Chondrocyte (in vitro differentiated cells): ENCODE measurements at places on chromosomes 5 and 9.

GRCh38 chr5:52798938-52799337, 11.2 kb downstream of the ITGA1 start:
- no peak for DNase-seq

- DNase-seq, result no peak
These were observed 44.3 kb downstream of the SMARCA2 start for GRCh38 chr9:2059274-2059929.

DNA sequence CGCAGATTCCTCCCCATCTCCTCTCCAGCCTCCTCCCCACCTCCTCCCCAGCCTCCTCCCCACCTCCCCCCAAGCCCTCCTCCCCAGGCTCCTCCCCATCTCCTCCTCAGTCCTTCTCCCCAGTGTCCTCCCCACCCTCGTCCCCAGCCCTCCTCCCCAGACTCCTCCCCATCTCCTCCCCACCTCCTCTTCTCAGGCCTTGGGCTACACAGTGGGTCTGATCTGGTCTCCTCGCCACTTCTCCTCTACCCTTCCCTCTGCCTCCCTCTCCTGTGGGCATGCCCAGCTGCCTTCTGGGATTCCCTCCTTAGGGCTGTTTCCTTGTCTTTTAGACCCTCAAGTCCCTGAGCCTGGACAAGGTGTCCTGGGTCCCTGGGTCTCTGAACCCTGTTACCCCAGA, 28.3 kb downstream of the CXXC5 start:
- DNase-seq, result no peak

DNA sequence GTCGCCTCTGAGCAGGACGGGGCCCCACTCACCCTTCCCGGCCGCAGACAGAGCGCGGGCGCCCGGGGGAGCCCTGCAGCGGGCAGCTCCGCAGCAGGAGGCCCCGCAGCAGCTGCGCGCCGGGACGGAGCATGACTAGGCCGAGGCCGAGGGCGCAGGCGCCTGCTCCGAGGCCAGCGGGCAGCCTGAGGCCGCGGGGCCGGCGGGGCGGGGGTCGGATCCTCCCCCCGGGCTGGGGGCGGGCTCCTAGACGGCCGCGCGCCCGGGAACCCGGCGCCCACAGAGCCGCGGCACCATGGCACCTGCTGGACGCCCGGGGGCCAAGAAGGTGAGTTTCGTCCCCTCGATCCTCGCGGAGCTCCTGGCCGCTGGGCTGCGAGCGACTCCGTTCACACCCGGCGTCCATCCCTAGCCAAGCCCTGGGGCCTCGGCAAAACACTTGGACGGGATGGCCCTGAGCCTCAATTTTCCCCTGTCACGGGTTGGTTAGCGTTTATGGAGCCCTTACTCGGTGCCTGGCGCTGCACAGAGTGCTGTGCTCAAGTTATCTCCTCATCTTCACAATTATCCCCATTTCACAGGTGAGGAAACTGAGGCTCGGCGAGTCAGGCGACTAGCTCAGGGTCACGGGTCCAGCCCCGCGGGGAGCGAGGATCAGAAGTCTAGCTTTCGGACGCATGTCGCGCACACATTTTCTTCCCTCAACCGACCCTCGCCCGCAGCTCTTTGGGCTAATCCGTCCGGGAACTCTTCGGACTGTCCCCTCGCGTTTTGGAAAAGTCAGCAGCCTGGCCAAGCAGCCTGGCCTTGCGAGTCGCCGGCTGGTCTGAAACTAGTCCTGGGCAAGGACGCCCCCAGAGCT, at the start of the genes BHMT2 and DMGDH:
Gene BHMT2 (plus strand): TSS at position 280 of the 862 bp plus-strand sequence. CDS start 16 bp downstream, at position 296.
Gene DMGDH (minus strand): TSS at position 187 of the 862 bp plus-strand sequence. CDS start 54 bp downstream, at position 133.
- DNase-seq, result no peak
